Gastroesophageal sphincter (tissue), 4 donors: ENCODE measurements at places on chromosomes 7 and 10.

GRCh38 chr7:75906991-75907667 is 7.8 kb upstream of the POR start:
- ATAC-seq = no peak

DNA sequence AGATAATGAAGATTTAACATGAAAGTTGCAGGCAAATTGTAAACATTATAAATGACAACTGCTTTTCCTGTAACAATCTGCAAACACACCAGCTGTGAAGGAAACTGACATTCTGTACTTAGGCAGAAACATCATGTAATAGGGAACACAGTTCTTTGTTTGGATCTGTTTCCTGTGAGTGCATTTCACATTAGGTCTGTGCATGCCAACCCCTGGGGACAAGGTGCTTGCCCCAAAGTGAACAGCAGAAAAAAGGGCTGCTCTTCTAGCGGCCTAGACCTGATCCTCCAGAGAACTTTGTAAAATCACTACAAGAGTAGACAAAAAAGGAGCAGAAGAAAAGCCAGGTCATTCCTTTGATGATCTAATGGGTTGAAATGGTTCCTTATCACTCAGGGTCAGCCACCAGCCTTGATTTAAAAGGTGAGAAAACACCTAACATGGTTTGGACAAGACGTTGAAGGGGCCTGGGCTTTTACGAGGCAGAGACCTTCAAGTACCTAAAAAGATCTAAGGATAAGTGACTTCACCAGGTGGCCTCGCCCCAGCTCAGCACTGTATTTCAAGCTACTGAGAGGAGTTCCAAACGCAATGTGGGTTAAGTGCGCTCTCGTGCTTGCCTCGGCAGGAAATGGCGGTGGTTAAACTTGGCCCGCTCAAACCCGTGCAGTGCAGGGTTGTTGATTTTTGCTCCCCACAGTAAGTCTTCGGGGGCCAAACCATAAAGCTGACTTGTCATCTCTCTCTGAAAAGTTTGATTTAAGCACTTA is 249.7 kb downstream of the CREB5 start:
- ATAC-seq = no peak

GRCh38 chr10:59508296-59508695 is 145.9 kb upstream of the FAM13C start:
- ATAC-seq = no peak

DNA sequence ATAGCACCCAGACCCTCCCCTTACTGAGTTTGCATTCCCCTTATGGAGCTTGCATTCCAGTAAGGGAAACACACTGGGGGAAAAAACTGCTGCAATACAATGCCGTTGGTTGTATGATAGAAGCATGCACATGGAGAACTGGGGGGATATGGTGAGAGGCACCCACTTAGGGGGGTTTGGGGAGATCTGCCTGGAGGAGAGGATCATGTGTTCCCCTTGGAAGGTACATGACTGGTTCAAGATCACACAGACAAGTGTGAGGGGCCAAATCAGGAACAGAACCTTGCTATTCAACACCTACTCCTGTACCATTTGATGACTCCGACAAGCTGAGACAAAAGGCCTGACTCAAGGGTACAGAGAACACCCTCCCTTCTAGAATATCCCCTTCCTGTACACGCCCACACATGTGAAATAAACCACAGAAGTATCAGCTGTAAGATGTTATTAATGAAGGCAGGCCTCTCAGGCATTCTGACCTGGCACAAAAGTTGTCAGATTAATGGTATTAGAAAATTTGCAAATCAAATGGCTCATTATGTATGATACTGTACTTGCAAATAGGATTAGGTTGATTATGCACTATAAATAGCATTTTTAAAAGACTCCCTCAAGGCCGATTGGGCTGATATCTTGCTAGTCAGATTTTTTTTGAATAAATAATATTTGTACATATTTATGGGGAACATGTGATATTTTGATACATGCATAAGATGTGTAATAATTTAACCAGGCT is 122.2 kb downstream of the NPY start:
- ATAC-seq = no peak

- ATAC-seq = no peak
Observed at GRCh38 chr10:69957886-69958555, 94.6 kb upstream of the MACROH2A2 start.

GRCh38 chr7:71627651-71628050 is 495.7 kb downstream of the GALNT17 start:
- peak; percentile 27 for ATAC-seq

GRCh38 chr7:142668495-142668894 is 80.8 kb upstream of the PRSS1 start:
- no peak for ATAC-seq

- no peak for ATAC-seq
Observed at GRCh38 chr7:3042861-3043489, 692 bp downstream of the CARD11 start.

DNA sequence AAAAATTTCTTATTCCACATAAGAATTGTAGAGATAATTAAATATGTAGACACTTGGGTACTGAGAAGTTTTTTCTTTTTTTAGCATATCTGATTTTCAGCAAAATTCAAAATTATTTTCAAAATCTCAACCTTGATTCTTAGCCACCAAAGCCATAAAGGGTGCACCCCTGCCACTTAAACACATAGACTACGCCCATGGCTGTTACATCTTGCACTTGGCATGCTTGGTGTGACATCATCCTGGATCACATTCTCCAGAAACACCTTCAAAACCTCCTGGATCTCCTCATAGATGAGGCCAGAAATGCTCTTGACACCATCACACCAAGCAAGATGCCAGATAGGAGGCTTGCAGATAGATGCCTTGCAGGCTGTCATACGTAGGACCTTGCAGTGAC is 89.1 kb upstream of the KLF14 start:
- no peak for ATAC-seq

DNA sequence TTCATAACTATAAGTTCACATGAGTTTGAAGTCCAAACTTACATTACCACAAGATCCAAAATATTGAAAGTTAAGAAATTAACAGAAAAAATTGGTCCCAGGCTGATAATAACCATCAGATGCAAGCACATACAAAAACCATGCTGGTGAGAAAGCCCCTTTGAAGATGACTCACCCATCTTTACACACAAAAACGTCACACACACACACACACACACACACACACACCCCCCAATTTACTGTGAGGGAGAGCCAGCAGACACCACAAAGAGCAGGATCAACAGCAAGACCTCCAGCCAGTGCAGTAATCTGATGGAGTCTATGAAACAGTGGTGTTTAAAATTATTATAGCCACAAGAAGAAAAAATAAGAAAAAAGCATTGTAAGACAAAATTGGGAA is 50.1 kb upstream of the DRGX start:
- ATAC-seq = no peak

DNA sequence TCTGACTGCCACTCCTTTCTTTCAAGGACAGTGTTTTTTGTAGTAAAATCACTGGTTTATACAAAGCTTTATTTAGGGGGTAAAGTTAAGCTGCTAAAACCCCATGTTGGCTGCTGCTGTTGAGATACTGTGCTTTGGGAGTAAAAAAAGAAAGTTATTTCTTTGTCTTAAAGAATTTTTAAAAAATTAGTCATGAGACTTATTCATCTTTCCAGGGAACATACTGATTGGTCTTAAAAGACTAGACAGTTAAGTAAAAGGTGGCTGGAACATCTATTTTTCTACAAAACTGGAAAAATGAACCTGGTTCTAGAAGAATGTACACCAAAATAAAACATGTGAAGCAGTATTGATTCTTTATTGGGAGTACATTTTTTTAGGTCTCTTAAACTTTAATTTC is 20.6 kb downstream of the BBIP1 start:
- no peak for ATAC-seq

- no peak for ATAC-seq
Observed at GRCh38 chr7:55239406-55239805, 125.7 kb upstream of the LANCL2 start.

- no peak for ATAC-seq
Observed at GRCh38 chr7:49812534-49812933, 39.1 kb downstream of the VWC2 start.

GRCh38 chr10:131760416-131761166 is 140.2 kb upstream of the PPP2R2D start:
- ATAC-seq = no peak

GRCh38 chr7:127833641-127834040 is 181.6 kb downstream of the SND1 start:
- ATAC-seq = peak; percentile 25

- no peak for ATAC-seq
Observed at GRCh38 chr7:148204639-148205304, 385.8 kb upstream of the C7orf33 start.

DNA sequence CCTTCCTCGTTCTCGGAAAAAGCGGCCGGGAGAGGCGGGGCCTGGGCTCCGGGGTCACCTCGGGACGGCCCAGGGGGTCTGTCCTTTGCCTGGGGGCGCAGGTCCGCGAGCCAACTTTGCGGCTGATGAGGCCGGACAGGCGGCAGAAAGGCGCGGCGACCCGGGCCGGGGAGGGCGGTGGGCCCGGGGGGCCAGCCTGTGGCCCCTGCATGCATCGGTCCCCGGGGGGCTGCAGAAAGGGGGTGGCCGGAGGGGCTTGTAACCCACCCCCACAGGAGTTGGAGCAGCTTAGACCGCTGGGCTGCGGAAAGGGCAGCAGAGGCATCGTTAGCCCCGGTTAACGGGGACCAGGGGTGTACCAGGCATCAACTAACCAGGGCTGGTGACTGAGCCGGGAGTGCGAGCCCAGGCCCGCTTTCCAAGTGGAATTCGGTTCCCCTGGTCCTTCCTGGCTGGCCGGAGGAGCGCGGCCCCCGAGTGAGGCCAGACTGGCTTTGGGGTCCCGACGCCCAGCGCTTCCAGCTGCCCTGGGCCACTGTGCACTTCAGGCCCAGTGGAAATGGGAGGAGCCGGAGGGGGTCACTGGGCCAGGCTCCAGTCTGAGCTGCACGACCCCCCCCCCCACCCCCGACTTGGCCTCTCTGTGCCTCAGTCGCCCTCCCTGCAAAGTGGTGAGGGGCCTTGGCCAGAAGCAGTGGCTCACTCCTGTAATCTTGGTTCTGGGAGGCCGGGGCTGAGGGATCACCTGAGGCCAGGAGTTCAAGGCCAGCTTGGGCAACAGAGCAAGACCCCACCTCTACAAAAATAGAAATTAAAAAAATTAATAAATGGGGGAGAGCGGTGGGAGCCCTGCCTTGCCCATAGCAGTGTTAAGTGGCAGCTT is 919 bp downstream of the SLC29A4 start:
- no peak for ATAC-seq

DNA sequence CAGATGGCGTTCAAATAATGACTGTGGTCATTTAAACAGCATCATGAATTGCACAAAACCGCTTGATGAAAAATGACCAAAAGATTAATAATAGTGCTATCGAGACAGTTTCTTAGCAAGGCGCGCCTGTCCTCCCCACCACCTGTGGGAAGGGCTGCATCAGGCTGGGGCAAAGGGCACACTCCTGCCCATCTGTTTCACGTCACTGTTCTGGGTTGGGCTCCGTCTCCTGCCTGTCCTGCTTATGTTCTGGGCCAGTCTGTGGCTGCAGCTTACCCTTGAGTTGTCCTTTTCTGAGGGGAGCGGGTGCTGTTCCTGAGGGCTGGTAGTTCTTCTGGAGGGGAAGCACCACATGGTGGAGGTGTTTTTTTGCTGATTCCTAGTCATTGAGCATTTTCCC is 13.3 kb downstream of the RBM17 start:
- ATAC-seq = no peak

DNA sequence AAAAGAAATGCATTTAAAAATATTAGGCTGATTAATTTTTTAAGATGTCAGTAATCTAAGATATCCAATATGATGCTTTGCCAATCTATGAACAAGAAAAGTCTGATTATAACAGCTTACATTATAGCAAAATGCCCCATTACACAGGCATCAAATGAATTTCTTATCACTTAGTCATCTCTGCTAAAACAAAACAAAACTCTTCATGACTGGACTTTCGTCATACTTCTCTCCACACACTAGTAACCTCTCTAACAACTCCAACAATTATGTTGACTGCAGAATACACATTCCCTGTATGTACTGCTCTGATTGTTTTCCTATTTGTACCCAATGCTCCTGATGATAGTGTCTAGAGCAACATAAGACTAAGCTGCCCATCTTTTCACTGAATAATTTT is 3.8 kb upstream of the MKI67 start:
- ATAC-seq = no peak

DNA sequence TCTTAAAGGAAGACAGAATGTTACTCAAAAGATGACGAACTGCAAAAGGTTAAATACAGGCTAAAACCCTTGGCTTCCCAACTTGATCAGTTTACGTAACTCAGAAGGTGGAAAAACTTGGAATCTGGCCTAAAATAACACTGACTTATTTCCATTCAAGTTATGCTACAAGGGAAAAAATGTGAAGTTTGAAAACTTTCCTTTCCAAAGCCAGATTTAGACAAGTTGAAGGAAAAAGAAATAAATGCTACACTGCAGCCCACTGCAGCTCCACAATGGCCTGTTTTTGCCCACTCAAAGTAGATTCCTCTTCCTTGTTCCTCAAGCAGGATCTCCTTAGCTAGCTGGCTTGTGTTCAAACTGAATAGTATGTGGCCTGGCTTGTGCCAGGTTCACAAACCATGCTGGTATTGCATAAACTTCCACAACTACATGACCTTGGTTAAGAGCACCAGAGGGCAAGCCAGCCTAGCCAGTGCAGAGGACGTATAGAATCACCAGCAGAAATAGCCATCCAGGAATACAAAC is 166.2 kb downstream of the CPEB3 start:
- ATAC-seq = peak; percentile 80

DNA sequence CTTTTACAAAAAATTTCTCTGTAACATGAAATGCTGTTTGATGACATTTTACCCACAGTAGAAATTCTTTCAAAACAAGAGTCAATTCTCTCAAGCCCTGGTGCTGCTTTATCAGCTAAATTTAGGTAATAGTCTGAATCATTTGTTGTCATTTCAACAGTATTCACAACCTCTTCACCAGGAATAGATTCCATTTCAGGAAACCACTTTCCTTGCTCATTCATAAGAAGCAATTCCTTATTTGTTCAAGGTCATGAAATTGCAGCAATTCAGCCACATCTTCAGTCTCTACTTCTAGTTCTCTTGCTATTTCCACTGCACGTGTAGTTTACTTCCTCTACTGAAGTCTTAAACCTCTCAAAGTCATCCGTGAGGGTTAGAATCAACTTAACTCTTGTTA is 14.1 kb downstream of the STAG3 start:
- ATAC-seq = no peak

- ATAC-seq = no peak
Observed at GRCh38 chr10:129307141-129307540, 159.9 kb upstream of the MGMT start.
